ENCODE measurements at places on chromosomes 3 and 15.

- DNase-seq, result no peak
- no peaks in the 10 kb centered on the region for H3K27me3 ChIP-seq
- H3K27ac ChIP-seq, result no peak overlapping the region
- no peak overlapping the region for H3K4me3 ChIP-seq
- no peaks in the 10 kb centered on the region for H3K4me1 ChIP-seq
These were observed 93.0 kb upstream of the HES1 start for GRCh38 chr3:194042927-194043326.

DNA sequence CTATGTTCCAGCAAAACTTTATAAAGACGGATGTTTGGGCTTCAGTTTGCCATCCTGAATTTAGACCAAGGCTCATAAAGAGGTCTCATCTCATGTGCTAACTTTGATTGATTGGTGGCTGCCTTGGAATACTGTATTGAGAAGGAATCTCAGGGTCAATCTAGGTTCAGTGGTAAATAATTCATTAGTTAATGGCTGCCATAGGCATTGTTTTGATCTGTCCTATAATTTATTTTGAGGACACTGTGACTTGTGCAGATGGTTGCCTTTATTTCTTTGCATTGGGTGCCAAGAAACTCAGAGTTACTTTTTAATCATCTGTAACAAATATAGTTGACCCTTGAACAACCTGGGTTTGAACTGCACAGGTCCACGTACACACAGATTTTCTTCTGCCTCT is 159.8 kb downstream of the B3GALNT1 start:
- H3K4me1 ChIP-seq, result no peaks in the 10 kb centered on the region
- no peak overlapping the region for H3K4me3 ChIP-seq
- DNase-seq, result no peak

- H3K4me1 ChIP-seq, result no peaks in the 10 kb centered on the region
- H3K4me3 ChIP-seq, result no peak overlapping the region
- H3K27me3 ChIP-seq, result no peaks in the 10 kb centered on the region
- DNase-seq, result no peak
- no peak overlapping the region for H3K27ac ChIP-seq
- no peaks in the 10 kb centered on the region for H3K36me3 ChIP-seq
These were observed 154.0 kb upstream of the THBS1 start for GRCh38 chr15:39426552-39427532.

DNA sequence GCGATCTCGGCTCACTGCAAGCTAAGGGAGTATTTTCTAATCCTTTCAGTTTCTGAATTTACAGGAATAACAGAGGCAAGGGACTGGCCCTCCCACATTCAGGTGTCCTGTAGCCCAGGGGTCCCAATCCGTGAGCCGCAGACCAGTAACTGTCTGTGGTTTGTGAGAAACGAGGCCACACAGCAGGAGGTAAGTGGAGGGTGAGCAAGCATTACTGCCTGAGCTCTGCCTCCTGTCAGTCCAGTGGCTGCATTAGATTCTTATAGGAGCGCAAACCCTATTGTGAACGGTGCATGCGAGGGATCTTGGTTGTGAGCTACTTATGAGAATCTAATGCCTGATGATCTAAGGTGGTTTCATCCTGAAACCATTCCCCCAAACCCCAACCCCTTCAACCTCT is 5.0 kb upstream of the IL17RC start:
- no peak overlapping the region for H3K27ac ChIP-seq
- no peaks in the 10 kb centered on the region for H3K36me3 ChIP-seq
- no peaks in the 10 kb centered on the region for H3K27me3 ChIP-seq
- DNase-seq, result no peak
- H3K4me1 ChIP-seq, result peaks cover 4% of the 10 kb centered on the region
